Prostate gland (tissue), 2 donors: ENCODE measurements at places on chromosomes 1 and 21. TPM values are rescaled to one million over a fixed set of nuclear protein-coding genes. Genes with fewer than 3 reads are reported as not detected.

- DNase-seq = no peak
Measured at GRCh38 chr1:24861821-24862727, 68.0 kb downstream of the RUNX3 start.

DNA sequence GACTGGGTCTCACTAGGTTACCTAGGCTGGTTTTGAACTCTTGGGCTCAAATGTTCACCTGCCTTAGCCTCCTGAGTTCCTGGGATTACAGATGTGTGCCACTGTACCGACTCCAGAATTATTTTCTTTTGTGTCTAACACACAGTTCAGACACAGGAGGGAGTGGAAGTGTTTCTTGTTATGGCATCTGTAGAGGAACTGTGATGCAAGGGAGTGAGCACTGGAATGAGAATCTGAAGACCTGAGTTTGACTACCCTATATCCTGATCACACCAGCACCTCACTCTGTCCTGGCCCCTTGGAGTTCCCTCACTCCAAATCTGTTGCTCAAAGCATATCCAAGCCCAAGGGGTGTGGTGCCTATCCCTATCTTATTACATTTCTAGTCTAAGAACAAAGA, 15.2 kb downstream of the OPTC start:
- DNase-seq = no peak

DNA sequence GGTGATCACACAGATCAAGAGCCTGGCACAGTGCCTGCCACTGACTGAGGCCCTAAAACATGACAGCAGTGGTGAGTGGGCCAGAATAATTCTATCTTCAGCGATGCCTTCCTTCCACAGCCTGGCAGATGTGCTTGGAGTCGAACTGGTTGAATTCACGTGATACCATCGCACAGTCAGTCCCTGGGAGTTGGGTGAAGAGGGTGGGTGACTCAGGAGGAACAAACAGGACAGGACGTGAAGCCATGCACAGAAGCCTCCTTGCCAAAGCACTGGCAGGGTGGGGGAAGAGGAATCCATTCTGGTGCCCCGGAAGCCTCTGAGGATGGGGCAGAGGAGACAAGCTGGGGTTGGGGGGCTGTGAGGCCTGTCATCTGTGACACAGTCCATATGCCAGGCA, 80.3 kb upstream of the WNT4 start:
- DNase-seq = no peak

DNA sequence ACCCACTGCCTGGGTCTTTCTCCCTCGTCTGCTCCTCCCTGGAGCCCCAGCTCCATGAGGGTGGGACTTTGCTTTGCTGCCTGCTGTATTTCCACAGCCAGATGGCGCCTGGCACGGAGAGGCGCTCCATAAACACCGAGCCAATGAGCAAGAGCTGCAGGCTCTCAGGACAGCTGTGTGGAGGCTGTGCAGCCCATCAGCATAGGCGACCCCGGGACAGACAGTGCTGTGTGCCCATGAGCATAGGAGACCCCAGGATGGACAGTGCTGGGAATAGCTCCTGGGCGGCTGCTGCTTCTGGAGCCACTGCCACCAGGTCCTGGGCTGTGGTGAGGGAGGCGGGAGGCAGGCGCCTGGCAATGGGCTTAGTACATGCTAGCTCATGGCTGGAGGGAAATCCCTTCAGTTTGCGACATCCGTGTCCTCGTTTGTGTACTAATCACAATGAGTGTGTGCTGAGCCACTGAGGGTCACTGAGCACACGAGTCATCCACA, 29.2 kb downstream of the CEP104 start:
- no peak for DNase-seq

DNA sequence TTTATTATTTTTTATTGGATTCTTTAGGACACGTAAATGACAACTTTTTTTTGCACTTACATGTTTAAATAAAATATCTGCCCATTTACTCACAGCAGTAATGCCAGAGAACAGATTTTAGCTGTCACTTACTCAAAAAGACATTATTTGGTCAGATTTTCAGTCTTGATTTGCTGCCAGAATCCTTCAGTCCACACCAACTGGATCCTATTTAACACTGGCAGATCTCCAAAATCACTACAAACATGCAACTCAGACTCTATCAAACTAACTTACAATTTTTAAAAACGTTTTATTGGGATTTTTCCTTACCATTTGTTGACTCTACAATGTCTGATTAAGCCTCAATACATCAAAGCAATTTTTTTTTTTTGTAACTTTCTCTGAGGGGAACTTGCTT, 11.1 kb downstream of the ATP6V1G3 start:
- DNase-seq = no peak

DNA sequence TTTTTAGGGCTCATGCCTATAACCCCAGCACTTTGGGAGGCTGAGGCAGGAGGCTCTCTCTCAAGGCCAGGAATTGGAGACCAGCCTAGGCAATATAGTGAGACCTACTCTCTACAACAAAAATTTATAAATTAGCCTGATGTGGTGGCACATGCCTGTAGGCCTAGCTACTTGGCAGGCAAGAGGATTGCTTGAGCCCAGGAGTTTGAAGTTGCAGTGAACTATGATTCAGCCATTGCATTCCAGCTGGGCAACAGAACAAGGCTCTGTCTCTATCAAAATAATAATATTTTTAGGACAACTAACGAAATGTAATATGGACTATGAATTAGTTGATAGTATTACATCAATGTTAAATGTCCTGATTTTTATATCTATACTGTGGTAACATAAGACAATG, 68.8 kb upstream of the ARID1A start:
- no peak for DNase-seq

GRCh38 chr1:221735999-221736398, 5.9 kb downstream of the DUSP10 start:
- no peak for DNase-seq

DNA sequence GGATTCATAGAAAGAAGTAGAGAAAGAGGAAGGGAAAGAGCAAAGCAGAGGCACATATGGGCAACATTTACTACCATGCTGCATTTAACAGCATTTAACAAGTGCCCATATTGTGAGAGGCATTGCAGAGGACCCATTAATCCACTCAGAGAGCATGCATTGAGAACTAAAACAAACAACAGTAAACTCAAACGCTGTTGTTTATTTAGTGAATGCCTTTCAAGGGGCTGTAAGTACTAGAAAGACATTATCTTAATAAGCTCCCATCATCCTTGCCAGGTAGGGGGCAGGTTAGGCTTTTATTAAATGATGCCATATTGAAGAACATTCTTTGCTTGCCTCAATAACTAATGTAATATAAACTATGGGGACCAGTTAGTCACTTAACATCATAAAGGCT, 254.3 kb upstream of the DAB1 start:
- no peak for DNase-seq

GRCh38 chr1:244964112-244964971, 100.0 kb upstream of the HNRNPU start:
- peak; percentile 17 for DNase-seq

- DNase-seq = no peak
Measured at GRCh38 chr1:111720977-111721786, 18.0 kb downstream of the INKA2 start.

The HMCN1 gene
- 3.5 TPM for total RNA-seq

The IRF2BP2 gene
- 111 TPM for total RNA-seq
